Right atrium auricular region (tissue), 2 donors: ENCODE measurements at places on chromosomes 4 and X. TPM values are rescaled to one million over a fixed set of nuclear protein-coding genes. Genes with fewer than 3 reads are reported as not detected.

EXOC1L gene
- total RNA-seq, result not detected

- DNase-seq, result no peak
Measured at GRCh38 chrX:38561951-38562719, 793 bp downstream of the TSPAN7 start.

DNA sequence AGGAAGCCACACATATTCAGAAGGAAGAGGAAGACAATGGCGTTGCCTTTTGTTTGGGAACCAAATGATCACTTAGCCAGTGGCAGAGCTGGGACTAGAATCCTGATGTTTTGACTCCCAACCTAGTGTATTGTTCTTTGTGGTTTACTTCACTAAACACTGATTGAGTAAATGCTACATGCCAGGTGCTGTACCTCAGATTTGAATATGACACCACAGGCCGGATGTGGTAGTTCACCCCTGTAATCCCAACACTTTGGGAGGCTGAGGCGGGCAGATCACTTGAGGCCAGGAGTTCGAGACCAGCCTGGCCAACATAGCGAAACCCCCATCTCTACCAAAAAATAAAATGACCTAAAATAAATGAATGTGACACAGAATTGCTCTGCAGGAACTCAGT lies 8.4 kb downstream of the NDUFA1 start:
- DNase-seq, result no peak

DNA sequence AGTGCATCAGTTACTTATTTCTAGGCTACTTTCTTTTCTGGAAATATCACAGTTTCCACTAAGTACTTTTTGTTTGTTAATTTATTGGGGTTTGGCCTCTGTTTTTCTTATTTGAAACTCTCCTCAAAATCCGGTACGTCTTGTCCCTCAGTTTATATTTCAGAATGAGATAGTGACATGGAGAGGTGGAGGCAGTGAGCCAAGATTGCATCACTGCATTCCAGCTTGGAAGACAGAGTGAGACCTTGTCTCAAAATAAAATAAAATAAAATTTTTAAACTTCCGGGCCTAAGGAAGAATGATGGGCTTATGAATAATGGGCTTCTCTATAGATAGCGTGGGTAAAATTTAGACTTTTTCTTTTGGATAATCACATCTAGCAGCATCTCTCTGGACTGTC lies 567.8 kb downstream of the TRIML1 start:
- DNase-seq, result no peak

GRCh38 chrX:144896323-144896722 lies 351.0 kb upstream of the SPANXN1 start:
- DNase-seq, result no peak

DNA sequence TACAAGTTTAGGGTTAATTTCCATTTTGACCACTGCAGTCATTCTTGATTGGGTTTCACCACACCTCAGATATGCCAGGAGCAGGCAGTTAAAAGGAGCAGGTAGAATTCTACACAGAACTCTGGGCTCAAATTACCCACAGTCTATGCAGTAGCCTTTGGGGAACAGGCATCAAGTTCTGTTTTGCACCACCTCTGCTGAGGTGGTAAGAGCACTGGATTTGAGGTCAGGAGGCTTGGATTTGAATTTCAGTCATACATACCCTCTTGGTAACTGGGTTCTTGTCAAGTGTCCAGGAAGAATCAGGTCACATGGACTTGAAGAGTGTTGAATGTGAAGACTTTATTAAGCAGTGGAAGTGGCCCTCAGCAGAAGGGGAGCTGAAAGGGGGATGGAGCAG lies 40.4 kb upstream of the PGK1 start:
- no peak for DNase-seq

DNA sequence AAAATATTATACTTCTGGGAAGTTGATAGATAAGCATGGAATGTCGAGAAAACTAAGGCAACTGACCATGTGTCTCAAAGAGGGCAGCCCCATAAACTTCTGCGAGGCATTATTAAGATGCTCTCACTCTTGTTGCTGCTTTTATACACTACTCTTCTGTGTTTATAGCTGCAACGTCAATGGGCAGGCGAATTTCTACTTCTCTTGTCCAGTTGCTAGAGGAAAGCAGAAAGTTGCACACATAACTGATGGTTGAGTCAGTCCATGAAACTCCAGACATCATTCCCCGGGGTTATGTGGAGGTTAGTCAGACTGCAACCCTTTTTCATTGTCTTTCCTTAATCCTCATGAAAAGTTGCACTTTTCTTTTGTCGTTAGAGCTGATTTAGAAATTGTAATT lies 39.8 kb downstream of the VCX3B start:
- DNase-seq, result no peak

- no peak for DNase-seq
Measured at GRCh38 chrX:130084631-130085237, 25.6 kb downstream of the ELF4 start.

MAGEA2B gene
- total RNA-seq, result not detected

AMOT gene
- 6.8 TPM for total RNA-seq

NSG1 gene
- 19.6 TPM for total RNA-seq

GRCh38 chr4:13298655-13299054 lies 185.5 kb downstream of the RAB28 start:
- DNase-seq, result no peak

- no peak for DNase-seq
Measured at GRCh38 chrX:129642641-129643040, 12.1 kb downstream of the APLN start.

DNA sequence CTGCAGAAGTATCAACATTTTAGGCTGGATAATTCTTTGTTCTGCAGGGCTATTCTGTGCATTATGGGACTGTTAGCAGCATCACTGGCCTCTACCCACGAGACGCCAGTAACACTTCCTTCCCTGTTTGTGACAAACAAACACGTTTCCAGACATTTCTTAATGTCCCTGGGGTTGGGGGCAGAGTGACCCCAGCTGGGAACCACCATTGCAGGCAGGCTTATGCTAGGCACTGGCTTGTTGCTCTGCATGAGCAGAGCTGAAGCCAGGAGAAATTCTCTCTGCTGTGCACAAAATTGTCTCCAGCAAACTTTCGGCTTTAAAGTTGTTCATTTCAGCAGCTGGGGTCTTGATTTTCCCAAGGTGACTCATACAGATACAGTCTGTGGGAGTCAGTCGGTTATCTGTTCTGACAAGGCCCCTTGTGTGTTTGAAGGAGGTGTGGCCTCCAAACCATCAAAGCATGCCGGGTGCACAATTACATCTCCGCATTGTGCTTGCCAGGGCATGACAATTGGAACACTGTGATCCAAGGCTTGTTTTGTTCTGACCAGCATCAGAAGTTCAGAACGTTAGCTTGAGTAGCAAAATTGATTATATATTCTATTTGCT lies 156.4 kb upstream of the BOD1L1 start:
- no peak for DNase-seq

DNA sequence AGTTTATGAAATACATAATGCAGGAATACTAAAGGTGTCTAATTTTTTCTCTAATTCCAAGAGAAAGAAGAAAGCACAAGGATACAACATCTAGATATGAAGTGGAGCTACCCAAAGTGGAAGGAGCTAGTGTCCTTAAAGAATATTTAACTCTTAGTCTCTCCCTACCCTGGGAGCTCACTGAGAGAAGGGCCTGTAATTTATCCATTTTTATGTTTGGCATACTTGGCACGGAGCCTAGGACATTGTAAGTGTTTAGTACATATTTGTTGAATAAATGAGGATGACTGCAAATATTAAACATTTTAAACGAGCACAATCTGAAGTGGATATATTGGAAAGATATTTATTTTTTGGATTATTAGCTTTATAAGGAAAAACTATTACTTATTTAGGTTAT lies 674.8 kb downstream of the IQCM start:
- DNase-seq, result no peak

DNA sequence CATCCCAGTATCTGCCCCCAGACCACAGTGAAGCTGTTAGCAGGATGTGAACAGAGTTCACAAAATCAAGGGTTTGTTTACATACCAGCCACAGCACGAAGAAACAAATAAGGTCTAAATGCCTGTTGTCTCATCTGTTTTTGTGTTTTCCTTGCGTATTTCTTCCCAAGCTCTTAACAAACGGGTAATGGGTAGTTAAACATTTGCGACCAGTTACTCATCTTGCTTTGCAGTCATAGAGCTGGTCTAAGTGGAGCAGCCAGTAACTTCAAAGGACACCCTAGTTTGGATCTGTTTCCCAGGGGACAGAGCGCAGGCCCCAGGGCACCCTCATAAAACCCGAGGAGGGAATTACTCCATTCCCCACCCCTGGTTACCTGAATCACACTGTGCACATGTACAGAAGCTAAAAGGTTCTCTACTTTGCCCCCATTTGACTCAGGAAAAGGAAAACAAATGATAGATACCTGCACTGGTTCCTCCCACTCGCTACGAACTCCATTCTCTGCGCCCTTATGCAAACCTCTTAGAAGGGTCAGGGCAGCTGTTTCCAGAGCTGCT lies 68.8 kb downstream of the MAML3 start:
- no peak for DNase-seq

DNA sequence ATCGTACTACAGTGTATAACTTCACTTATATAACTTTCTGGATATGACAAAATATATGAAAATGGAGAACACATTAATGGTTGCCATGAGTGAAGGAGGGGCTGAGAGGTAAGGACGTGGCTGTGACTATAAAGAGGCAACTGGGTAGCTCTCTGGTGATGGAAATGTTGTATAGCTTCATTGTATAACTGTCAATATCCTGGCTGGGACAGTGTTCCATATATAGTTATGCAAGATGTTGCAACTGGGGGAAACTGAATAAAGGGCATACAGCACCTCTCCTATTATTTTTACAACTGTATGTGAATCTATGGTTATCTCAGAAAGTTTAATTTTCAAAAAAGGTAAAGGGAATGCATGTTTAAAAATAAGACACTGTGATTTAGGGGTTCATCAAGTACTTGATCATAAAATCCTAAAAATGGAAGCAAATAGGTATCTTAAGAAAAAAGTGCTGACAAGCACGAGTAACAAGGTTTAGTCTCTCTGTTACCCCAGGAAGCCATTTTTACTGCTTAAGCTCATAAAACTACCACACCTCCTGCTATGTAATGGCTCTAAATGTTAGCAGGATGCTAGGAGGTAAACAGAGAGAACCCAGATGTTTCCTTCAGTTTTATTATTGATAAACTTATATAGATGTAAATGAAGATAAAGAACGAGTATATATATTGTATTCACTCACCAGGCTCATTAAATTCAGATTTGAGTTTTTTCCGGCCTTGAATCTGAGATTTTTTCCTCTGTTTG lies 34.0 kb downstream of the NAF1 start:
- no peak for DNase-seq

DNA sequence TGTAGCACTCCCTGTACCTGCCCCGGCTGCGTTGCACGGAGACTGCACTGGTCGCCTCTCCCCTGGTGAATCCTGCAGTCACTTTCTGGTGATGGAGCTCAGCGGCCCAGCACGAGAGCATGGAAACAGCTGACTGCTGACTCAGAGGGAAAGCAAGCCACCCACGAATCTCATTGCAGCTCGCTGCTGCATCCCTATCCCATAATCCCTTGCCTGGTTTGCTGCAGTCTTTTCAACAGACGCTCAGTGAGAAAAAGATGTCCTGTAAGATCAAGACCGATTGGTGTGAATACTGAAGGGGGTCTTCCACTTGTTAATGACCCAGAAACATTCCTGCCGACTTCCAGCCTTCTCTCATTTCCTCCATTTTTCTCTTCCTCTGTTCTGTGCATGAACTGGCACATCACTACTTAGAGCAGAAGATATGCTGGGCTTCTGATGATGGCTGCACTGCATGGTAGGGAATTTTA lies 52.9 kb downstream of the TRIM2 start:
- DNase-seq, result no peak

RPS3A gene
- 2,285 TPM for total RNA-seq

LEF1 gene
- not detected for total RNA-seq

- no peak for DNase-seq
Measured at GRCh38 chr4:125432078-125432477, 117.3 kb downstream of the FAT4 start.

DNA sequence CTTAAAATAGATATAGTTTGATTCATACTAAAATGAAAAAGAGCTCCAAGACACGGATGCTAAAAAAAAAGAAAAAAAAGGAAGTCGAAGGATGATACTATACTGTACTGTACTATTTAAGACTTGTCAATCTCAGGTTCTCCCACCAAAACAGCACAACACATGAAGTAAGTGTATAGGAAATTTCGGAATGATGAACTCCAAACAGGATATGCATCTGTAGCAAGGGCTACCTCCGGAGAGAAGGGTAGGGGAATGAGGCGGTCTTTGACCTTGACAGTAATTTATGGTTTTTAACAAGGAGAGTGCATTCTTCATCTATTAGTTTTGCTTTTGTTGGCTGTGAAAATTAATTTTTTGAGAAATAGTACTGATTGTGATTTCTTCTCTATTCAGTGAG lies 541 bp upstream of the FIP1L1 start:
- no peak for DNase-seq

GRCh38 chr4:173182403-173182802 lies 13.8 kb downstream of the GALNT7 start:
- no peak for DNase-seq
